ENCODE measurements at places on chromosomes 6 and 20. TPM values are rescaled to one million over a fixed set of nuclear protein-coding genes. Genes with fewer than 3 reads are reported as not detected.
A peak's percentile ranks its signal among the peaks of the same experiment; 100 is the strongest.

The CGA gene
- not detected for total RNA-seq

GRCh38 chr6:54916858-54917257, 70.3 kb downstream of the FAM83B start:
- no peak for DNase-seq

The MAP7 gene
- total RNA-seq, result 14.5 TPM

DNA sequence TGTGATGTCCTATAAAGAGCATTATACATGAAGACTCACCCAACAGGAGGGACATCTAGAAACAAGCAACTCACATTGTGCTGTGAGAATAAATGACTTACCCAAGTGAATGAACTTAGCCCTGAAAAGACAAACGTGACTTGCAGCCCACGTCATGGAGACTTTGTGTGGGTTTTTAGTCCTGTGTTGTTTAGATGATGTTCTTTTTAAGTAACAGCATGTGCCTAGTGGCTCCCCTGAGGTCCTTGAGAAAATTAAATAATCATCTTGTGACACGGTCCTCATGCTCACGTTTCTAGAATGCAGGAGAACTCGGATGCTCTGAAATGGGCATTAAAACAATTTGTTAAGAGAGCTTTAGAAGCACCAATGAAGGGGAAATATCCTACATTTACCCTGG, 165.1 kb downstream of the SASH1 start:
- peak; percentile 54 for DNase-seq

DNA sequence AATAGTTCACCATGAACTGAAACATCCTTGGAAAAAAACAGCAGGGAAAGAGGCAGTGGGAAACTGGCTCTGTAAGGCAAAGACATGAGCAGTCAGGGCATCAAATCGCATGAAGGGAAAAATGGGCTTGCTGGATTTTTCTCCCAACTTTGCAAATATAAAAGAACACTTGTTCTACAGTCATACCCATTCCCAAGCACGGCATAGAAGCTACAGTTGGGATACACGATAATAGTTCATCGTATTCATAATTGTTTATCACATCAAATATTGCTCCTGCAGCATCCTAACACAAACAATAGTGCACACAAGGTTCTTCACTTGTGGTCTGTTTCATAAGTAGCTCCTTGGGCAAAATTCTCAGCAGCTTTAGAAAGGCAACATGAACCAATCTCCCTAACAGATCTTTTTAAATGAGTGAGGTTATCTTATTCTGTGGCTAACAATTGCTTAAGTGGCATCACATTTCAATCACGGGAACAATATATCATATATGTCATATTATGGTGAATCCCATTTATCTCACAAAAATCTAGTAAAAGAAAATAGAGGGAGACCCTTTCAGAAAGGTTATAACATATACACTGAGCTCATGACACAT, 243.9 kb downstream of the PKHD1 start:
- no peak for DNase-seq

DNA sequence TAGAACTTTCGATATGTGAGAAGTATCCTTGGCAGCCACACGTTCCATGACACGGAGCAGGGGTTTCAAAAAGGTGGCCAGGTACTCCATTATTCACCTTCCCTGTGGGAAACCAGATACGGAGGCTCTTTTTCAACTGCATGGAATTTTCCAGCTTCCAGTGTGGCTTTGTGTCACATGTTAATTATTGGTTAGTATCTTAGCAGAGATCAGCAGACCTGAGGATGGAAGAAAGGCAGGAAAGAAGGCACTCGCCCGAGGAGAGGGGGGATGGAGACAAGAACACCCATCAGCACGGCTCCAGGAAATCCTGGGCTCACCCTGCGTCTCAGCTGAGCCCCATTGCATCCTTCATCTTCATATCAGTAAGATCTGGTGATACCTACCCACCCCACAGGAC, 115.5 kb downstream of the PXDC1 start:
- no peak for DNase-seq

DNA sequence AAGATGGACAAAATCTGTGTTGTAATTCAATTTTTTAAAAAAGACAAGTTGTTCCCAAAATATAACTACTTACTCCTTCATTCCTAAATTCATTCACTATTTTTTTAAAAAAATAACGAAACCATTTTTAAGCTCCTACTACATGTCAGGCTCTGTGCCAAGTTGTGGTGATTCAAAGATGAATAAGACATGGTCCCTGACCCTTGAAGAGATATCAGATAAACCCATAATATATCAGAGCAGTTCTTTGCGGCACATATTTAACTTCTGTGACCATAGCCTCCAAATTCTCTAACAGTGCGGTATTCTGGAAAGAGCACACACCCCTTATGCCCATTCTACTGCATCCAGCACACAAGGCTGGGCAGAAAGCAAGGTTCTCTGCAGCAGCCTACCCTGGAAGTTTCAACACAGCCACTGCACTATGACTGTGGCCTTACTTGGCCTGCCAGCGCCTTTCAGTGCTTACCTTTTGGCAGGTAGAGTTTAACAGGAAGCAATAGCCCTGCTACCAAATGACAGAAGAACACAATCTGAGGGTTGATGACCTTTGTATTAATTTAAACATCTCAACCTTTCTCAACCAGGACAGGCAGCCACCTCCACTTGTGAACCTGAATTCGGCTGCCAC, 406.5 kb downstream of the BTBD9 start:
- no peak for DNase-seq

The PCED1A gene
- total RNA-seq, result 166 TPM

DNA sequence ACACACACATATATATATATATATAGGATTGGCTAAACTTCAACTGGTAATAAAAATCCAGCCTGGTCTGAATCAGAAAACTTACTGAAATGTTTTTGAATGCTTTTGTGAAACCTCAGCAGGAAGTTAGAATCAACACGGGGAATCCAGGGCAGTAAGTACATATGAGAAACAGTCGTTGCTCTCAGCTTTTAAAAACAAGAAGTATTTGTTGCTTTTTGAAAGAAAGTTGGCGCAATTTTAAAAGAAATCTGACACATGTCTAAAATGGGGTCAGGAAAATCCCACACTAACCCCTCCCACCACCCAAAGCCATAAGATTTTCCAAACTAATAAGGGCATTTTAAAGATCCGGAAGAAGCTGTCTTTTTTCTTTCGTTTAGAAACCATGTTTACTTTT, 11.5 kb upstream of the CCDC170 start:
- DNase-seq, result peak; percentile 58

GRCh38 chr20:37385176-37385575, 39.2 kb downstream of the SRC start:
- DNase-seq, result no peak

GRCh38 chr6:42961020-42961470, 491 bp downstream of the GNMT start:
- no peak for DNase-seq

The ELOVL2 gene
- not detected for total RNA-seq

DNA sequence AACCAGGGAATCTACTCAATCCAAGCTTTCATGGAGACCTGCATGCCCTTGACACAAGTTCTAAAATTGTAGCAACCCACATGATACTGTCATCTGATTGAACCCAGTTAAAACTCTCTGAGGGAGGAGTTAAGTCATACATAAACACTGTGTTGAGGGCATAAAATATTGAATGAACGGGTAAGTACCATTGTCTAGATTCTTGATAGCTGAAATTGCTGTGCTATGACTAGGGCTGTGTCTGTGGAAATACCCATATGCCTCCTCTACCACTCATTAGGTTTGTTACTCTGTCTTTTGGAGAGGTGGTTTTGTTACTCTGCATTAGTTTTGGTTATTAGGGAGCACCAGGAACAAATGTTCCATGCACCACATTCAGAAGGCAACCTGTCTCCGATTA, 7.6 kb downstream of the ENPP4 start:
- DNase-seq, result no peak

The HSPA12B gene
- total RNA-seq, result 6.1 TPM

- peak; percentile 9 for DNase-seq
These were observed 61.7 kb upstream of the SHLD1 start for GRCh38 chr20:5688431-5688972.

- DNase-seq, result no peak
These were observed 42.4 kb upstream of the SIRT5 start for GRCh38 chr6:13531956-13532355.

DNA sequence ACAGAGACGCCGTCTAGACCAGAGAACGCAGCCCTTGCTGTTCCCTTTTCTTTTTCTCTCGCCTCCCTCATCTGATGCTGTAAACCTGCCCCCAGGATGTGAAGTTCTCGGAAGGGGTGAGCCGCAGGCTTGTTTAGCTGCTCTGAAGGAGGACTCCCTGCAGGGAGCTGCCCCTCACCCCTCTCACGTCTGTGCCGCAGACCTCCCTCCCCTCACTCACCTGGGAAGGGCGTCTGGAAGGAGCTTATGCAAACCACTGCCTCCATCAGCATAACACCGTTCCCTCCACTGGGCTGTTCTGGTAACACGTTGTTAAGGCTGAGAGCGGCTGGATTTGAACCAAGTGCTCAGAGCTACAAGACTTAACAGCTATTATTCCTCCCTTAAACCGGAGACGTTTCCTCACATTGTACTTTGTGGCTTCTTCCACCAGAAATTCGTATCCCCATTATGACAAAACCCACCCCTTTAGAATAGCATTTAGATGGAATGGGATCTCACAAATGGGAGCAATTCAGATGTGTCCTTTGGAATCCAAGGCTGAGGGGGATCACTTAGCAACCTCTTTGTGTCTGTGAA, 99.8 kb downstream of the SMOC2 start:
- no peak for DNase-seq

GRCh38 chr20:64032706-64033624, 3.0 kb upstream of the C20orf204 start:
- DNase-seq, result no peak

DNA sequence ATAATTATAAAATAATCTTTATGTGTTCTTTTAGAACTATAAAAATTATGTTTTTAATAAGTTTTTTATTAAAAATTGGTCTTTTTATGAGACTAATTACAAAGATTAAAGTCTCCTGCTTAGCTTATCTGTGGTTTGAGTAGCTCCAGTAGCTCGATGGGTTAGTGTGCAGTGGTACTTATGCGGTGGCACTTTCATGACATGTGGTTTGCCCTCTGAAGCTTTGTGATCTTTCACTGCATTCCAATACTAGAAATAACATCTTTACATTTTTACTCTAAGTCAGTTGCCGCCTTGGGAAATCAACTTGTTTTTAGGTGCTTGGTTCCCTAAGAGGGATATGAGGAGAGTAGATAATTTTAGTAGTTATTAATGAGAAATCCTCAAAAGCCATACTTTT, 699.5 kb upstream of the FLRT3 start:
- no peak for DNase-seq

The POLR3F gene
- total RNA-seq, result 9.3 TPM

The TPMT gene
- total RNA-seq, result 9.3 TPM

GRCh38 chr6:167119670-167120582, 3.0 kb upstream of the CCR6 start:
- DNase-seq, result peak; percentile 46

DNA sequence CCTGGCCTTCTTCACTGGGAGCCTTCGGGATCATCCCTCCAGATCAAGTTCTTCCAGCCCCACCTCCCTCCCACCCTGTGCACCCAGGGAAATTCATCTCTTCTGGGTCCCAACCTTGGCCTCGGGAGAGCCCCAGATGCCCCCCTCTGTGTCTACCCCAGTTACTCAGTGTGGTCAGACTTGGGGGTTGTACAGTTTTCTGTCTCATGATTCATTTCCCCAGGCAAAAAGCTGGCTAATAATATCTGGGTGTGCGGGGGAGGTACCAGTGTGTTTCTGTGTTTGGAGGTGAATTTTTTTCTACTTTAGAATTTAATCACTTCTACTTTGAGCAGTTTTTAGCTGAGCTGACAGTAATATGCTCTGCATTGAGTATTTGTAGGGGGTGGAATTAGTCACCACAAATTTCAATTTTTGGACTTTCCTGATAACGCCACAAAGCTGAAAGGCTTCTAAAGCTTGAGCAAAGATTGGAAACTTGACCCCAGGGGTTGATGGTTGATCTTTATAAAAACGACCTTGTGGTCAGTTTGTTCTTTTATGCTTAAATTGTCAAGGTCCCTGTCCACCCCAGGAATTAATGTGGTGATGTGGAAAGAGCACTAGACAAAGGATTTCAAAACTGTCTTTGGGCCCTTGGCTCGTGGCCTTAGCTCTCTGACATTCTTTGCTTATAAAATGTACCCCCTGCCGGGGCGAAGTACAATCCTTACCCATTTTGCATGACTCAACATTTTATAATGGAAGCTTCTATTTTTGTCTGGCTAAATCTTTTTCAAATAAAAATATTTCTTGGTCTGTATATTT, 284.7 kb upstream of the TAB2 start:
- DNase-seq, result no peak

The MOXD1 gene
- 16.2 TPM for total RNA-seq

The OXT gene
- not detected for total RNA-seq

- DNase-seq, result no peak
These were observed 32.3 kb upstream of the SCUBE3 start for GRCh38 chr6:35181308-35181932.

GRCh38 chr6:134432036-134432435, 114.1 kb upstream of the SGK1 start:
- DNase-seq, result no peak

The KCNK16 gene
- total RNA-seq, result not detected

GRCh38 chr20:396619-397431, 11.3 kb upstream of the RBCK1 start:
- peak; percentile 73 for DNase-seq

The CD24 gene
- 531 TPM for total RNA-seq

The ARMH2 gene
- total RNA-seq, result not detected

The SENP6 gene
- total RNA-seq, result 251 TPM

DNA sequence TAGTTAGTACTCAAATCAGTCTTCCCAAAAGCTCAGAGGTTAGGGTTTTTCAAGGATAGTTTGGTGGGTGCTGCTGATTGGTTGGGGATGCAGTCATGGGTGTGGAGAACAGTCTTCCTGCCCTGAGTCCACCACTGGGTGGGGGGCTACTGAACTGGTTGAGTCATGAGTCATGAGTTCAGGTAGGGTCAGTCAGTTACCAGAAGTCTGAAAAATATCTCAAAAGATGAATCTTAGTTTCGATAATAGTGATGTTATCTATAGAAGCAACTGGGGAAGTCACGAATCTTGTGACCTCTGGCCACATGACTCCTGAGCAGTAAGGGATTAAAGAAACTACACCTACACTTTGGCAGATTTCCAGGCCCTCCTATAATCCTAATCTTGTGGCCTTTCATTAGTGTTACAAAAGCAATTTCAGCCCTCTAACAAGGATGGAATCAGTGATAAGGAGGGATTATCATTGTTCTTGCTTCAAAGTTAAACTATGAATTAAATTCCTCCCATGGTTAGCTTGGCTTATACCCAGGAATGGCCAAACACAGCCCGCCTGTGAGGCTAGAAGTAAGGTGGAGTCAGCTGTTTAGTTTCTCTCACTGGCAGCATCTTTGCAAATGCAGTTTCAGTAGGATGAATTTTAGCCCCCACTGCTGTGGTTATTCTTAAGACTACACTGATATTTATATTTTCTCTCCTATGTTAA, 33.3 kb upstream of the NKAIN2 start:
- DNase-seq, result no peak

DNA sequence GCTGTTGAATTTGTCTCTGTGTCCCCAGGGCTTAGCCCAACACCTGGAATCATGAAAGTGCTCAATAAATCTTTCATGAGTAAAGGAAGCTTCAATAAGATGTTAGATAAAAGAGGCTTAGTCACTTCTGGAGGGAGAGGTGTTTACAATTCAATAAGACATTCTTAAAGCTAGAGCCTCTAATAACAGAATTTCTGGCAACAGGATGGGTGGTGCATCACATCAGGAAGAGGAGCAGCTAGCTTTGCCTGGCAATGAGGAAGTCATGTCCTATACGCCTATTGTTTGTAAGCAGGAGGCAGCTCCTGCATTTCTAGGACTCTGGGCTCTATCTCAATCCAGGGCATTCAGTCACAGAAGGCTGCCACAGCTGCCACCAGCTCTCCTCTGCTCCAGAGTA, 638.5 kb downstream of the EPM2A start:
- no peak for DNase-seq

All from stomach (tissue), 19 donors.